ENCODE measurements at places on chromosomes 16 and 17.
A peak's percentile ranks its signal among the peaks of the same experiment; 100 is the strongest.

DNA sequence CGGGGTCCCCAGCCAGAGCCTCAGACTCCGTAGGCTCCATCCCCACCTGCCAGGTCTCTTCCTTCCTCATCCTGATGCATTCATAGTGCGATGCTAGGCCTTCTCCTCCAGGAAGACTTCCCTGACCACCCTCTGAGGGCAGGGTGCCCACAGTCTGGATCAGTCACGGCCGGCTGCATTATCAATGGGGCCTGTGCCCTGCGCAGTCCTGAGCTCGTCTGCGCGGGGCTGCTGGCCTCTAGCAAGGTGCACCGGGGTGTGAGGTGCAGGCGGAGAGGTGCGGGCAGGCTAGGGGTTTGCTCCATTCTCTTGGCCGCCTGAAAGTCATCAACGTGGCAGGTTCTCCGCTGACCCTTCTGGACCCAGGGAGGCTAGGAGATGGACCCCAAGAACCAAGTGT lies 56.9 kb upstream of the ACSF3 start:
- no peak for DNase-seq

DNA sequence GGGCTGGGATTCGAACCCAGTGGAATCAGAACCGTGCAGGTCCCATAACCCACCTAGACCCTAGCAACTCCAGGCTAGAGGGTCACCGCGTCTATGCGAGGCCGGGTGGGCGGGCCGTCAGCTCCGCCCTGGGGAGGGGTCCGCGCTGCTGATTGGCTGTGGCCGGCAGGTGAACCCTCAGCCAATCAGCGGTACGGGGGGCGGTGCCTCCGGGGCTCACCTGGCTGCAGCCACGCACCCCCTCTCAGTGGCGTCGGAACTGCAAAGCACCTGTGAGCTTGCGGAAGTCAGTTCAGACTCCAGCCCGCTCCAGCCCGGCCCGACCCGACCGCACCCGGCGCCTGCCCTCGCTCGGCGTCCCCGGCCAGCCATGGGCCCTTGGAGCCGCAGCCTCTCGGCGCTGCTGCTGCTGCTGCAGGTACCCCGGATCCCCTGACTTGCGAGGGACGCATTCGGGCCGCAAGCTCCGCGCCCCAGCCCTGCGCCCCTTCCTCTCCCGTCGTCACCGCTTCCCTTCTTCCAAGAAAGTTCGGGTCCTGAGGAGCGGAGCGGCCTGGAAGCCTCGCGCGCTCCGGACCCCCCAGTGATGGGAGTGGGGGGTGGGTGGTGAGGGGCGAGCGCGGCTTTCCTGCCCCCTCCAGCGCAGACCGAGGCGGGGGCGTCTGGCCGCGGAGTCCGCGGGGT lies at the start of gene CDH1:
TSS of gene CDH1 (plus strand) at position 247 of the 684 bp plus-strand sequence. CDS start at position 371, 124 bp downstream.
- peak; percentile 92 for DNase-seq

- DNase-seq: no peak
Observed at GRCh38 chr17:36185416-36185815, 9.0 kb upstream of the TBC1D3B start.

GRCh38 chr17:47959825-47960655 lies 2.4 kb upstream of the PRR15L start:
- no peak for DNase-seq

- no peak for DNase-seq
Observed at GRCh38 chr16:580141-580945, 9.5 kb upstream of the RAB40C start.

- no peak for DNase-seq
Observed at GRCh38 chr17:51709694-51710633, 448.6 kb downstream of the CA10 start.

DNA sequence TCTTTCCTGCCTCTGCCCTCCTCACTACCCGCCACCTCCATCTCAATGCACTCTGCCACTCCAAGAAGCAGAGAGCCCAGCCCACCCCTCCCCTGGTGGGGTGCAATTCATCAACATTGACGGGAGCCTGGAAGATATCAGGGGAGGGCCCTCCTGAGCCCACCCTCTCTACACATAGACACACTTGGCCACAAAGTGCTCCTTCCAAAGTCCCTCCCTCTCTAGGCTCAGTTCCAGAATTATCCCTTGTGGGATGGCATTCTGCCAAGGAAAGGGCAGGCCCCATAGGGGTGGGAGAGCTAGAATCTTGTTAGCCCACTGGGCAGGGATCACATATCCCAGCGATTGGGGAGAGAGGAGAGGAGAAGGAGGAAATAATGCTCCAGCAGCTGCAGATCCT lies 66.2 kb downstream of the TMEM132E start:
- no peak for DNase-seq

DNA sequence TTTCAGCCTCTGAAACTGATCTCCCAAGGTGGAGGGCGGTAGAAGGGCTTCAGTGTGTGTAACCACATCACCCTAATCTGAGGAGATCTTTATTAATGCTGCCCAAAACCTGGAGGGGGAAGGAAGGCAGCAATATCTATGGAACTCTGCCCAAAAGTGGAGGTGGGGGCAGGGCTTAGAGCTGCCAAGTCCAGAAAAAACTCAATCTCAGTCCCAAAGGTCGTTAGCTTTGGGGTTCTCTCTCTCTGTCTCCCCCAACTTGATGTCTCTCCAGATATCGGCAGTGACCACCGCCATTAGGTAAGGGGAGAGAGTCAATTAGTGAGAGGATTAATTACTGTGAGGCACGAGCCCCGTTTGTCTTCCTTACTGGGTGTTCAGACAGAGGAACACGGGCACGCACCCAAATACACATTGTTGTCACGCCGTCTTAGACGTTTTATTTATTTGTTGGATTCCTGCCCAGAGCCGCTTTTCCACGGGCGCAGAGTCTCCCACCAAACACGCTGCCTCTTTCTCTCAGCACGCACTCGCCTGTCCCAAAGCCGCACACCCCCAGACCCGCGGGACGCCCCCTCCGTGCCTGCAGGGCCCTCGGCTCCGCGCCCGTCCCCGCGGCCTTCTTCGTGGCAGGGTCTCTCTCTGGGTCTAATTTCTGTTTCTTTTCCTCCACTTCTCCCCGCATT lies 5.4 kb upstream of the LHX1 start:
- no peak for DNase-seq

DNA sequence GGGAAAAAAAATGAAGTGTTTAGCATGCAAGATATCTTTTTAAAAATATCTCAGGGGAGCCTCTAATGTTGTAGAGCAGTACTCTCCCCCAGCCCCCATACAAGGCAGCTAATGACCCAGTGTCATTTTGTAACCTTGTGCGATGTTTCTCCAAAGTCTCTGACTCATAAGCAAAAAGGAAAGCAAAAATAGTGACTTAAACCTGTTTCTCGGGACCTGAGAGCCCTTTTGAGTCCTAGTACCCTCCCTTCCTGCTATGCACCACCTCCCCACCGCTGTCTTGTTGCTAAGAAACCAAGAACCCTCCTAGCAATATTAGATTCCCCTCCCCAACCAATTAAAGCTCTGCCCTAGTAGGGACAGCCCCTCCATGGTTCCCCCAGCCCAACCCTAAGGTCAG lies 2.8 kb downstream of the MYCBPAP start:
- DNase-seq: no peak

GRCh38 chr17:55201308-55201932 lies 63.3 kb upstream of the HLF start:
- no peak for DNase-seq

GRCh38 chr17:44351464-44351863 lies 6.4 kb downstream of the GRN start:
- no peak for DNase-seq

DNA sequence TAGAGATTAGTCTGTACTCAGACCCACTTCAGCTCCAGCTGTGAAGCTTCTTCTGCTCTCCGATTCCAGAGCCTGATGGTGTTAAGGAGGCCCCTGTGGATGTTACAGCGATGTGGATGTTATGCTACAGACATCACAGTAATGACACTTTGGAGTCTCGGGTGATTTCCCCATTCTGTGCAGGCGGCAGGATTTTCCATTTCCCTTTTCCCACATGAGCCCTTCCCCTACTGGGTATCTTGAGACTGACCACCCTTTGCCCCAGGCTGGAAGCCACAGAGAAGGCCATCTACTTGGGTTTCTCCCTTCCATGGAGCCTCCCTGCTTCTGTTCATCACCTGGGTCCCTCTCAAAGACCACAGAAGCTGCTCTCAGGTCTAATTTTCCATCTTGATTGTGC lies 78.3 kb downstream of the KCNJ12 start:
- DNase-seq: no peak

- no peak for DNase-seq
Observed at GRCh38 chr17:179781-180380, 1.6 kb downstream of the DOC2B start.

- DNase-seq: no peak
Observed at GRCh38 chr16:35391328-35391727, 1931.9 kb downstream of the TP53TG3F start.

- no peak for DNase-seq
Observed at GRCh38 chr17:65990593-65990992, 201.3 kb downstream of the CEP112 start.

GRCh38 chr17:5100832-5101231 lies 10.8 kb downstream of the ZNF232 start:
- no peak for DNase-seq

DNA sequence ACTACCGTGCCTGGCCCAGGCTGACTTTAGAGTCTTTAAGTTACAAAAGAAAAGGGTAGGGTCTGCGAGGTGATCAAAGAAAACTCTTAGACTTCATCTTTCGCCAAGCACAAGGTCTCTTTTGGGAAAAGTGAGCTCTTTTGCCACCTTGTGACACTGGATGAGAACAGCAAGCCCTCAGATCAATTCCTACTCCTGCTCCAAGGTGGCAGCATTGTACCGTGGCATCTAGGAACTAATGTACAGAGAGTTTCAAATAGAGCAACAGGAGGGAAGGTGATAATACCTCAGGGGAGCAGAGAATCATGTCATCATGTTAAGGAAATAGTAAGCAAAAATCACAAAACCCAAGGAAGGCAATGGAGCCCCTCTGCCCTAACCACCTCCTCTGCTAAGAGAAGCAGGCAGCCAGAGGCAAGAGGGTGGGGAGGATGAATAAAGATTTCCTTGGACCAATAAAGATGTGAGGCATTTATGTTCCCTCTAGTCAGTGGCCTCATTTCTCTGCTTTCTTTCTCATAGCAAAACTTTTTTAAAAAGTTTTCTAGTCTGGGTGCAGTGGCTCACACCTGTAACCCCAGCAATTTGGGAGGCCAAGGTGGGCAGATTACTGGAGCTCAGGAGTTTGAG lies 2.1 kb upstream of the C17orf78 start:
- DNase-seq: peak; percentile 50

GRCh38 chr17:63246344-63246743 lies 199.8 kb downstream of the CYB561 start:
- DNase-seq: no peak

DNA sequence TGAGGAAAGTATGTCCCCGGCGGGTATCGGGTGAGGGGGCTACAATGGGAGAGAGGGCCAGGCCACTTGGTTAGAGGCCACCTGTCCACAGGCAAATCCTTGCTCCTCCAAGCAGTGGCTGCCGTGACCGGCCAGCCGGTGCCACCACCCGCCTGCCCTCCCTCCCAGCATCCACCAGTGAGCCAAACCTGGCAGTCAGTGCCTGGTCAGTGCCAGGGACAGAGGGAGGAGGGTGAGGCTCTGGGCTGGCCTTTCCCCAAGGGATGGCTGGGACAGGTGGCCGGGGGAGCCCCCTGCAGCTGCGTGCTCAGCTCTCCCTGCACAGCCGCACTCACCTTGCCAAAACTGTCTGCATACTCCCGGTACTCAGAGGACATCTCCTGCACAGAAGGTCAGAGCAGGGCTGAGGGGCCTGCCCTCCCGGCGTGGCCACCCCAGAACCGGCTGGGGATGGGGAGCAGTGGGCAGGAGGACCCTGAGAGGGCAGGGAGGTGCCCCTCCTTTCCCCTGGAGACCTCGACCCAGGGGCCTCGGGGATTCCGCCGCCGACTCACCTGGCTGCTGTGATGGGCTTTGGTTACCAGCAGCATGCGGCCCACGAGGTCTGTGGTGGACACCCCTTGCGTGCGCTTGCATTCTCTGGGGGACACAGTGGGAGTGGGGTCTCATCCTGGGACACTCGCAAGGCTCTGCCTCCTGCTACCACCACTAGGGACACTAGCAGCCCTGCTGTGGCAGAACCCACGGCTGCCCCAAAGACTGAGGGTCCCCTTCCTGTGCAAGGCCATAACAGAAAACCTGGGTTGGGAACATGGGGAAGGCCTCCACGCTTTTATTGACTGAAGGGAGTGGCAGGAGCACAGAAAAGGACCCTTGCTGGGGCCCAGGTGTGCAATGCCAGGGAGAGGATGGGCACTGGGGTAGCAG lies 3.7 kb downstream of the PCYT2 start:
- DNase-seq: no peak

GRCh38 chr16:70656712-70657263 lies 10.4 kb downstream of the IL34 start:
- peak; percentile 50 for DNase-seq

DNA sequence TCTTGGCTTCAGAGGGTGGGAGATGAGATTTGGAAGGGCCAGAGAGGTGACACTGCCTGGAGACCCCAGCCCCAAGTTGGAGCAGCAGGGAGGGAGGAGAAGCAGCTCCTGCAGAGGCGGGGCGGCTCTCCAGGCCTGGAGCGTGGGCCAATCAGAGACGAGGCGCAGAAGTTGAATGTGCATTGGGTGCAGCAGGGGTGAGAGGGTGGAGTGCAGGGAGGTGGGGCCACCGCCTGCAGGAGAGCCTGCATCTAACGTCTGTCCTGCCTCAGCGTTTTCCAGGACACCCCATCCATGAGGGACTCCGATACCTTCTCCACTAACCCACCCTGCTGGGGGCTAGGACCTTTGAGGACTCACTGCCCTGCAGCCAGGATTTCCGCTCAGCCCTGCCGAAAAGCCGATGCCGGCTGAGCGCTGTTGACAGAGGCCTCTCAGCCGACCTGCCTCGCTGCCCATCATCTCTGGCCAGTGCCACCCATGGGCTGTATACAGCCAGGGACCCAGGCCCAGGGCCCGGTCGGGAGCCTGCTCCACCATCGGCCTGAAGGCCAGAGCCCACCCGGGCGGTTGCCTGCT lies 146.2 kb downstream of the ENGASE start:
- DNase-seq: no peak

- no peak for DNase-seq
Observed at GRCh38 chr17:82008258-82008940, 14.3 kb downstream of the CENPX start.

- peak; percentile 70 for DNase-seq
Observed at GRCh38 chr16:71542377-71542776, 16.2 kb downstream of the CHST4 start.

GRCh38 chr17:38420518-38420917 lies 7.7 kb upstream of the ARHGAP23 start:
- no peak for DNase-seq

DNA sequence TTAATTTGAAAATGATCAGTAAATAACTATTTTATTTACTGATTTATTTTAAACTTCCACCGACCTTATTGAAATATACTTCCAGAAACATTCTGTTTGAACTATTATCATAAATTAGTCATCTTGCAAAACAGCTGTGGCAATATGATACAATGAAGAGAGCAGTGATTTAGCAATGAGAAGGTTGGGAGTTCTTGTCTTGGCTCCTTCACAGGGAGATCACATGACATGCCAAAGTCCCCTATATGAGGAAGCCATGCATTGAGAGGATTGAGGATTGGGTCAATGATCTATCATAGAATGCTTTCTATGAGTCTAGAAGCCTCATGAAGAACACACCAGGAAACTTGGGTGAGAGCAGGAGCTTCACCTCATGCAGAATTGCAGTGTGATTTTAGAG lies 222.7 kb downstream of the LGALS9B start:
- DNase-seq: no peak

All from HuH-7 (cell line).